ENCODE measurements at places on chromosomes 2 and 18.
A peak's percentile ranks its signal among the peaks of the same experiment; 100 is the strongest.

- DNase-seq, result no peak
These were observed 95.0 kb downstream of the MSH2 start for GRCh38 chr2:47497843-47498460.

DNA sequence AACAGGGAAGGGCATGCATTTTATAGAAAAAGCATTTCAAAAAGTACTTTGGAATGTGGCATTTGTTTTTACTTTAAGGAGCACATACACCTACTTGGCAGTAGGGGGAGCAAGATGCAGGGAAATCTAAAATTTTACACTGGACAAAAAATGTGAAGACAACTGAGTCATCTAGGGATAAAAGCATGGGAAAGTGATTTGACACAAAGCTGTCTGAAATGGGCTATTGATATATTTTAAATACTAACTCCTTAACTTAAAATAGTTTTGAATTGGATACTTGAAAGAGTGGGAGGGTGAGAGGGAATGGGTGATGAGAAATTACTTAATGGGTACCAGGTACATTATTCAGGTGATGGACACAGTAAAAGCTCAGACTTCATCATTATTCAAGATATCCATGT is 15.8 kb downstream of the TMEM200C start:
- DNase-seq, result peak; percentile 32

DNA sequence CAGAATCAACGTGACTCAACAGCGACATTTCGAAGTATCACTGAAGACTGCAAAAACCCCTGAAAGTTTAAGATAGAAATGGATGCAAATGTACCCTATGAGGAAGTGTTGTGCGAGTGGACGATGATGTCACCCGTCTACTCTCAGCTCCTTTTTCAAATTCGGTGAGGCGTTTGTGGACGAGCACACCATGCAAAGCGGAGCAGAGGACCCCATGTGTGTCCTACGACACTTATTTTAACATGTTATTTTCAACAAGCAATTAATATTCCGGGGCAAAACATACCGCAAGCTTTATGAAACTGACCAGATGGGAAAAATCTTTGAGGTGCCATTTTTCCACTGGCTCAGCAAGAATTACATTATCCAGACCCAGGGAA is 2.0 kb downstream of the PXDN start:
- DNase-seq, result no peak

- no peak for DNase-seq
These were observed 29.8 kb upstream of the TMEM214 start for GRCh38 chr2:27003007-27003406.

- DNase-seq, result no peak
These were observed 87.5 kb upstream of the NEDD4L start for GRCh38 chr18:57956491-57956890.

DNA sequence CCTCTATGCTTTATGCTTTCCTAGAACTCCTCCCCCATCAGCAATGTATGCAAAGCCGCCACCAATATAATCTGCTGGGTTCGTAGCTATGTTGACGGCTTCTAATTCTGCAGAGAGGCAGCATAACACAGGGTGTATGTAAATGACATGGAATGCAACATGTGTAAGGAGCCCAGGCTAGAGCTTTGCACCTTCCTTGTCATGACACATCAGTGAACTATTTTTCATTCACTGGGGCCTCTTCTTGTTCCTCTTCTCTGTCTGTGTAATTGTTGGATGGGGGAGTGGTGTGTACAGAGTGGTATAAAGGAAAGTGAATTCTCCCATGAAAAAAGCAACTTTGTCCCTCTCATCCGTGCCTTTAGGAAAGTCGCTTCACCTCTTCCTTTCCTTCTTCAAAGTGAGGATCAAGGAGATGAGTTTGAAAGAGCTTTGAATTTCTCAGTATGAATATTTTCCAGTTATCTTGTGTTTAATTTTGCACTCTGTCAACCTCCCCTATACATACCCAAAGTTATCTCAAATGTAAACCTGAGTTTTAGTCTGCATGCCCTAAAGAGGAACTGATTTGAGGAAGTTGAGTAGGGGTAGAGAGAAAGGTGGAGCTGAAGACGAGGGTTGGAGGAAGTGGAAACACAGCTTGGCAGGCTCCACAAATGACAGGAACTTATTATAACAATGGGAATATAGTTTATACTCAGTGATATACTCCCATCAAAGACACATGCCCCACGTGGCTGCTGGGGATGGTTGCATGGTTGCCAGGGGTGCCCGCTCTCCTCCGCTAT is 74.9 kb upstream of the ARL4C start:
- DNase-seq, result no peak

DNA sequence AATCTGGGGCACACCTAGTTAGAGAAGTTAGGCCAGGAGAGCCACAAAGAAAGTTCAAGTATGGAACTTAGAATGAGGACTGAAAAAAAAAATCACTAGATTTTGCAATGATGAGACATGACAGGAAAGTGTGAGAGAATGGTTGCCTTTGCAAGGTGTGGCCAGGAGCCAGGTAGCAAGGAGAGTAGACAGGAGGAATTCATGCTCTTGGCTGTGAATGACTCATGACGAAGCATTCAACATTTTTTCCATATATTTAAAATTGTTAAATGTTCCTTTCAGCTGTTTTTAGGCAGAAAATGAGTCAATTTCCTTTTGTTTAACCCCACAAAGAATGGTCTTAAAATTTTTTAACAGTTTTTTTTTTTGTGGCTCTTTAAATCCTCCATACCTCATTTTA is 636.9 kb downstream of the PLCL1 start:
- no peak for DNase-seq

- no peak for DNase-seq
These were observed 9.9 kb downstream of the TLK1 start for GRCh38 chr2:171150694-171151285.

DNA sequence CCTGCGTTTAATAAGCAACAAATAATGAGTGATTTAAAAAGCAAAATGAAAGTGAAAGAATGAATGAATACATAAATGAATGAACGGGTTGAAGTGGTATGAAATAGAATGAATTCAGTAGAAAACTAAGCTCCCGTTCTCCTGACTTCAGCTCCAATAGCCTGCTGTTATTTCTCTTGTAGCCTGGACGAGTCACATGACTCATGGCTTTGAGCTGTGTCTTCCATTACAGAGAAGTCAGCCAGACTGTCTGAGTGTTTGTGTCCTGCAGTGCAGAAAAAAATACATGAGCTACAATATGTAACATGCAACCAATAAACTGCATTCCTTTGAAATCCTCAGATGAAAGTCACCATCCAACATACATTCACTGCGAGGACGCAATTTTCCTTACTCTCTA is 21.2 kb downstream of the SCG2 start:
- peak; percentile 53 for DNase-seq

DNA sequence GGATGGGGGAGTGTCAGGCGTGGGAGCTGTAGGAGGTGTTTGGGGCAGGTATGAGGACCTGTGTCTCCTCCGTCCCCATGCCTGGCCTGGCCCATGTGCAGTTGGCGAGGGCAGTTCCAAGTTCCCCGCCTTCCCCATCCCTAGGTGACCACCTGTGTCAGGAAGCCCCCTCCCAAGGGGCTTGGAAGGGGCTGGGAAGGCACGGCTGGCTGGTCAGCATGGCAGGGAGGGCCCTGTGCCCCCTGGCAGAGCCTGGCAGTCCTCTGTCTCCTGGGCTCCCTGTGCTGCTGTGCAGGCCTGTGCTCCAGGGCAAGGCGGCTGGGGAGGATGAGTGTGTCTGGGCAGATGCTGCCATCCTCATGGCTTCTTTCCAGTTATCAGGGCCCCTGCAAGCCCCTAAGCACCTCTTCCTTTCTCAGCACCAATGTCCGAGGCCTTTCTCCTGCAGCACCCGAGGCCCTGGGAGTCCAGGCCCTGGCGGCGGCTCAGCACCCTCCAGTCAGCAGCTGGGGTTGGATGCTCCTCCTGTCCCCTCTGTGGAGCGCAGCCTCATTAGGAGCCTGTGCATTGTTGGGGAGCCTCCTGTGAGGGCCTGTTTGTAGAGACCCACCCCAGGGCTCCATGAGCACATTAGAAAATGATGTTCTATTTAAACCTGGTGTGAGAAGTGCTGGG is 101.7 kb downstream of the FAM210A start:
- DNase-seq, result no peak

GRCh38 chr2:55049043-55049820 is 1.0 kb downstream of the RTN4 start:
- peak; percentile 73 for DNase-seq

GRCh38 chr2:235129850-235130249 is 178.0 kb downstream of the SH3BP4 start:
- DNase-seq, result no peak

DNA sequence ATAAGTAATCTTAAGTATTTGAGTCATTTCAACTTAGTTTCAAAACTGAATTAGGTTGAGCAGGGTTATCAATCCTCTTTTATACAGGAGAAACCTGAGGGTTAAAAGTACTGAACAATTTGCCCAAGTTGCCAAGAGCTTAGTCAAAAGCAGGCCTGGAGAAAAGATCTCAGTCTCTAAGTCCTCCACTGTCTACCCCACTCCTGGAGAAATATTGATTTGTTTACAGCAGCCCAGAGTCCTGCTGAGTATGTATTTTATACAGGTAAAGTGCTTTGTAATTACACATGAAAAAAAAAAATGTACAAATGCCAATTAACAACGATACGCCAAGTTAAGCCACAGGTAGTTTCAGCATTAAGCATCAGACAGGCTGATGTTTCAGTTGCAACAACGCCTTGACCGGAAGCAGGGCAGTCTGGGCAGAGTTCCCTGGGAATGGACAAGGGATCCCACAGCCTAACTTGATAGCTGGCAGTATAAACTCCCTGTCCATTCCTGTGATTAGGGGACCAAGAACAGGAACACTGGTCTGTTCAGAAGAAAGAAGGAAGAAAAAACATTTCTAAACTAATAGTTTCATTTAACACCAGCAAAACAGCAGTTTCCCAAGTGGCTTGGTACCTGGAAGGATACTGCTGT is 132.9 kb downstream of the MYO5B start:
- DNase-seq, result peak; percentile 19

DNA sequence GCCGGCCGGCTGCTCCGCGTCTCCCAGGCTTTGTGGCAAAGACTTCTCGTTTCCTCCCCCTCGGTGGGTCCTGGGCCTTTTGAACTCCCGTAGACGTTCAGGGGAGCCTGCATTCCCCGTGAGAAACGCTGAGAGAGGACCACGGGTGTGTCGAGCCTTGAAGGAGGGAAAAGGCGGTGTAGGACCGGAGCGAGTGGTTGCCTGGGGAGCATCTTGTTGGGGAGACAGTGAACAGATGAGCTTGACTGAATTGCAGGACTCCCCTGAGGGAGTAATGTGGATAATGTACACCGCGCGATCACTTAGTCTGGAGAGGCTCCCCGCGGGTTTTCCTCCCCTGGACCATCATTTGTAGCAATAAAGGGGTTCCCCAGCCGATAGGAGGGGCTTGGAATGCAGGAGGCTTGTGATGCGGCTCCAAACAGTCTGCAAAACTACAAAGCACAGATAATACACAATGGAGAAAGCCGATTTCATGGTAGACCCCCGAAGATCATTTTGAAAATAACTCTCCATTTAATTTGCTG is 769 bp downstream of the ALMS1 start:
- DNase-seq, result no peak

- DNase-seq, result no peak
These were observed 466.1 kb downstream of the TGIF1 start for GRCh38 chr18:3916082-3916481.

- no peak for DNase-seq
These were observed 533.1 kb upstream of the CHAC2 start for GRCh38 chr2:53234548-53234903.

DNA sequence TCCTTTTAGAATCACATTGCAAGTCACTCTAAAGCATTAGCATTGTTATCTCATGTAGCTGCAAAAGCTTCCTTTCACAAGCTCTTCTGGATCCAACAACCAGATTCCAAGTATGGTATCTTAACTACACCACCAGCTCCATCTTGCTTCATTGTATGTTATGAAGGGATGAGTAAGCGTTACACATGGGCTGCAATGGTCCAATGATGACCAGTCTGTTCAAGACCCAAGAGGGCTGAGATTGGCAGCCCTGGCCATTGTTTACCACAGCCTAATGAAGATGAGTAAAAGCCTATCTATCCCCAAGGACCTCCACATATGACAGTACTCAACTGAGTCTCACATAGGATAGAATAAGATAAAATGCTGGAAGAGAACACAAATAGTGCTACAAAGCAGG is 6.3 kb downstream of the CFLAR start:
- no peak for DNase-seq

DNA sequence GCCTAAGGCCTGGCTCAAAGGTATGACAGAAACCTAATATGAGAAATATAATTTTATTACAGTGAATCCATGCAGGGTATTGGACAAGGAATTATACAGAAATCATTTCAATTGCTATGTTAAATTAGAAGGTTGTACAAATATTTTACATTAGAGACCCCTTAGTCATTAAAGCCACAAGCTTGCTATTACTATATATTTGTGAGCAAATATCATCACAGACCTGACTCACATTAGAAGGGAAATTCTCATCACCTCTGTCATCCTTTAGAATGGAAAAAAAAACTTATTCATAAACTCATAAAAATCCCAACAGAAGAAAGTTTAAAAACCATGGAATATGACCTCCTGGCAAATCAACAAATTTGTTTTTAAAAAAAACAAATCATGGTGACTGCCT is 277.9 kb downstream of the DCC start:
- no peak for DNase-seq

GRCh38 chr2:148253685-148254084 is 232.8 kb downstream of the MBD5 start:
- no peak for DNase-seq

DNA sequence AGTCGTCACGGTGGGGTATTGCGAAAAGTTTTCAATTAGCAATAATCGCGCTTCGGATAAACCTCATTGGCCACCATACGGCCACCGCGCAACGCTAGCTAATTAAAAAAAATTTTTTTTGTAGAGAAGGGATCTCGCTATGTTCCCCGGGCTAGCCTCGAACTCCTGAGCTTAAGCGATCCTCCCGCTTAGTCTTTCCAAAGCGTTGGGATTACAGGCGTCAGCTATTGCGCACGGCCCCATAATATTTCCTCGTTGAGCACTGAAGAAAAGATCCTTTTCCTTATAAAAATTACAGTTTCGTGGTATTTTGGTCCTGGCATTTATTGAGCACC is 759 bp upstream of the ACTR1B start:
- no peak for DNase-seq

DNA sequence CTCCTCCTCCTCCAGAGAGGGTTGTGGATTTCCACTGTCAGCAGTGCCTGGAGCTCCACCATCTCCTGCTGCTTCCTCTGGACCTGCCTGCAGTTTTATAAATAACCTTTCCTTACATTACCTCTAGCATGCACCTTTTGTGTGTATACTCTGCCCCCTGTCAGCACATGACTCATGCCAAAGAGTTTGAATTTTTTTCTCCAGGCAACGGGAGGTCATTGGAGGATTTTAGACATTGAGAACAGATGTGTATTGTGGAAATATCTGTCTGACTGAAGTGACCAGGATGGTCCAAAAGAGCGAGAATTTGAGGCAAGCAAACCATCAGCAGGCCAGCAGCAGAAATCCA is 31.7 kb downstream of the IL37 start:
- no peak for DNase-seq

- DNase-seq, result no peak
These were observed 4.6 kb upstream of the PDK1 start for GRCh38 chr2:172551271-172551670.

DNA sequence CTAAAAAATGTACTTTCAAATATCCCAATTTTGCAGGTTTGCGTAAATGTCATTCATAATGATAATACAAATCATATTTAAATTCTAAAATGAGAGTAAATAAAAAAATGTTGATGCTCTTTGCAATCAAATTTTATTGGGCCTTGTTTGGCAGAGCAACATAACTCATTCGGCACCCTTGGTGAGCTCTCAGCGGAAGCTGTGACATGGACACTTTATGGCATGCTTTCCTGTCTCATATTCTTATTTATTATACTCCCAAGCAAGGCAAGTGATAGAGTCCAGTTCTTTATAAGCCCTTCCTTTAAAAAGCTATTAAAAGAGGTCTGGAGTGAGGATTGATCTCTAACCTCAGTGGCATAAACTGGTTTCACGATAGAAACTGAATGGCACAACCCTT is 1493.2 kb upstream of the NXPH2 start:
- no peak for DNase-seq
